Stimulated activated CD8-positive, alpha-beta memory T cell treated with anti-CD3 and anti-CD28 coated beads, Interleukin-7, amount 100 ng/mL, for 1 hour (primary cell): ENCODE measurements at places on chromosomes 5 and 9.

GRCh38 chr5:39283231-39283818 is 64.0 kb upstream of the FYB1 start:
- no peak for DNase-seq

- no peak for DNase-seq
These were observed 91.8 kb upstream of the DMRT1 start for GRCh38 chr9:749716-750115.

GRCh38 chr5:143638654-143639053 is 173.3 kb upstream of the HMHB1 start:
- no peak for DNase-seq

DNA sequence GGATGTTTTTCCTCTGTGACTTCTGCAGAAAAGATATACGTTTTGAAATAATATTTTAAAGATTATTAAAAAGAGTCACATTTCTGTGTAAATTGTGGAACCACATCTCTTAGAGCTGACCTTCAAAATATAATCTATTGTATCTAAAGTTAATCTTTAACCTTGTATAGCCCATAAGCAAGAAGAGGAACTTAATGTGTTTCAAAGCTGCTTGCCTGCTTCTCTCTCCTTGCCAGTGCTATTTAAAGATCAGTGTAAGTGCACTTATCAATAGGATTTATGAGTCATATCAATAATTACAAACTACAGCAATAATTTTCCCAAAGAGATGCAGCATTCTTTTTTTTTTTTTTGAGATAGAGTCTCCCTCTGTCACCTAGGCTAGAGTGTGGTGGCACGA is 29.4 kb upstream of the GDA start:
- no peak for DNase-seq

- no peak for DNase-seq
These were observed 21.8 kb upstream of the PPP2CA start for GRCh38 chr5:134247428-134248224.

GRCh38 chr5:168848569-168848968 is 269.4 kb upstream of the PANK3 start:
- no peak for DNase-seq
